ENCODE measurements at places on chromosomes 16 and 17.

GRCh38 chr16:49462362-49462988 lies 88.9 kb downstream of the C16orf78 start:
- no peak for DNase-seq

GRCh38 chr16:6229186-6229585 lies 1103.5 kb upstream of the RBFOX1 start:
- no peak for DNase-seq

DNA sequence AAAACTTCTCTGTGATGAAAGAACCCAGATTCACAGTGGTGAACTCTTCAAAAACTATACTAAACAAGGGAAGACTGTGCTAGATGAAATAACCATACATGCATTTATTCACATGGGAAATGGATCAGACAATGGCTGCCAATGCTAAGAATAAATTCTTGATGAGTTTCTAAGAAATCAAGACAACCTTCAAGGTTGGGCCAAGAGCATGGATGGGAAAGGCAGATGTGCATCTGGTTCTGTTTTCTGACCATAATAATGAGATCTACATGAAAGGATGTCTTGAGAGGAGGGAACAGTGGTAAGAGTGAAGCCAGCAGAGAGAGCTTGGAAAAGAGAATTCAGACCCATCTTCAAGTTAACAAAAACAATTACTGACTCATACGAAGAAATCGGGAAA lies 31.4 kb downstream of the ANKRD11 start:
- DNase-seq: no peak

GRCh38 chr17:42120770-42121769 lies at the start of gene KAT2A:
KAT2A (minus strand) TSS chr17:42121367; CDS start chr17:42121304, 63 bp downstream.
- DNase-seq: peak; percentile 90

- no peak for DNase-seq
Observed at GRCh38 chr17:36938566-36939051, 1.3 kb downstream of the LHX1 start.

DNA sequence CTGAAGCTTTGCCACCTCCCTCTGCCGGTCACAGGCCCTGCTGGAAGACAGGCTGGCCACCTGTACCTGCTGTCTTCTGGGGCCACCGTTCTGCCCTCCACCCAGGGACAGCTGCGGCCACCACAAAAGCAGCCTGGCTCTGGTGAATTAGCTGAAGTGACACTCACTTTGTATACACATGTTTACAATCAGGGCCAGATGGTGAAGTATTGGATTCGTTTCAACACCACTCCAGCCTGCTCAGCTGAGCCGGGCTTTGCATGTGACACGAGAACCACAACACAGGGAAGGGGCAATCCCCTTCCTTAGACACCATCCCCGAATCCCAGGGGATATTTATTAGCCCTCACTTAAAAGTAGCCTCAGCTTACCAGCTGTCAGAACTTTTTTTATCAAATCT lies 191.5 kb upstream of the RPL38 start:
- no peak for DNase-seq

- no peak for DNase-seq
Observed at GRCh38 chr17:28533091-28533807, 19.2 kb downstream of the UNC119 start.

DNA sequence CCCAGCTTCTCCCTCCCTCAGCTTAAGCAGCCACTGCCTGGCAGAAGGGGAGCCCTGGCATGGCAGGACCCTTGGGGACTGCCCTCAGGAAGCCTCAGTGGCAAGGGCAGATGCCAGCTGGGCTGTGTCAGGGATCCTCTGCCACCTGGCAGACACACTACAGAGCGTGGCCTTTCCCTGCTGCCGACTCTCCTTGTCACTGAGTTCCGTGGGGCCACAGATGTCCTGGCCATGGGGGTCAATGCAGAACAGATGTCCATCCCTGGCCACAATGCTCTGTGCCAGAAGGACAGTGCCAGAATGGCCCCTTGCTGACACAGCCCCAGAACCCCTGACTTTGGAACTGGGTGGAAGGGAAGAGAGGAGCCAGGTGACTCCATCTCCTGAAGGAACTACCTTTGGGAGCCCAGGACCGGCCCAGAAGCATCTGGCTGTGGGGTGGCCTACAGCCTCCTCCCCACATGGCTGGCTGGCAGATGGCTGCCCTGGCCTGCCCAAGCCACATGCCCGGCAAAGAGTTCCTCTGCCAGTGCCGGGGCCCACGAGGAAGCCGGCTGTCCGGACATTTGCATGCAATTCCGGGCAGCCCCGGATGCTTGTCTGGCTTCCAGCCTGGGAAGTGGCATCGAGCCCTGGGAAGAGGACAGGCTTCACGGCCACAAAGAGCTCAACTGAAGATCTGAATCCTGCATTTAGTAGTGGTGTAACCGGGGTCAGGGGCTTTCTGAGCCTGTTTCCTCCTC lies 24.1 kb downstream of the NPTX1 start:
- no peak for DNase-seq

DNA sequence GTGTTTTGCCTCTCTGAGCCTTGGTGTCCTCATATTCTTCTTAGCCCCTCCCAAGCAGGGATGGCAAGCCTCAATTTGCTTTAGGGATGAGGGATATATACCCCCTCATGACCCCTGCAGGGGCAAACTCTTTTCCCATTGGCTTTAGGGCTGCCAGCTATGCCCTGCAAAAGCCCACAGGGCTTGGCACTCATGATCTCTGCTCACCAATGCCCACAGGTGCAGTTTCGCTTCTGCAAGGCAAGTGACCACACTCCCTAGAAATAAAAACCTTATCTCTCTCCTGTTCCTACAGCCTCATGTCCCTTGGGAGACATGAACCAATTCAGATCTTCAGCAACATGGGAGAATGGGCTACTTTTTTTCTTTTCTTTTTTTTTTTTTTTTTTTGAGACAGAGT lies 8.8 kb downstream of the BEAN1 start:
- DNase-seq: no peak

DNA sequence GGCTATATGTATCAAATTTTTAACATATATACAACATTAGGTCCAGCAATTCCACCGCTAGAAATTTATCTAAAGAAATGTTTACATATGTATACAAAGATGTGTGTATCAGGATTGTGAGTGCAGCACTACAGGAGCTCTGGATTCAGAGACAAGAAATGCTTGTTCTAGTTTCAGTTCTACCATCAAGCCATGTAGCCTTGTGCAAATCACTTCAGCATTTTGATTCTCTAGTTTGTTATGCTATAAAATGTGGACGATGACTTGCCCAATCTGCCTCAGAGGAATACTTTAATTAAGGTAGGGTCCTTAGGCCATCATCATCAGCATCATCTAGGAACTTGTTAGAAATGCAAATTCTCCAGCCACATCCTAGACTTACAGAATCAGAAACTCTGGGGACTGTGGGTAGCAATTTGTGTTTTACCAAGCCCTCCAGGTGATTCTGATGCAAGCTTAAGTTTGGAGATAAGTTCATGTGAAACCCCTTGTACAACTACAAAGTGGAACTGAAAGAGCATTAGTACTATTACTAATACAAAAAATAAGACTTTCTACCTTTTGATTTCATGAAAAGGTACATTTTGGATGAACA lies 131.2 kb upstream of the CORO6 start:
- no peak for DNase-seq

DNA sequence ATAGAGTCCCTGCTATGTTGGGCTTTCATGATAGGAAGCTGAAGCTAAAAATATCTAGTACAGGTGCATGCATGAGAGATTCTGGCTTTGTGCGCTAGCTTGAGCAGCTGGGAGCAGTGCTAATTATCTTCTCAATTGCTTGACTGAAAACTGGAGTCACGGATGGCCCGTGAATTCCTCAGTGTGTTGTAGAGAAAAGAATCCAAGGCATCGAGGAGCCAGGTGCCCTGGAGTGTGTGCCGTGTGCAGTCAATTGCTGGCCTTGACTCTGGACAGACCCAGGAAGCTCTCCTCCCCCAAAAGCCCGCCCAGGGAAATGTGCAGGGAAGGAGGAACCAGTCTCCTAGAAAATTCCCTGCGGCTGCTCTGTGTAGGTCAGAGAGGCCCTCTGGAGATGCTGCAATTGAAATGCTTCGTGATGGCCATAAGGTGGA lies 14.2 kb downstream of the LGALS3BP start:
- no peak for DNase-seq

DNA sequence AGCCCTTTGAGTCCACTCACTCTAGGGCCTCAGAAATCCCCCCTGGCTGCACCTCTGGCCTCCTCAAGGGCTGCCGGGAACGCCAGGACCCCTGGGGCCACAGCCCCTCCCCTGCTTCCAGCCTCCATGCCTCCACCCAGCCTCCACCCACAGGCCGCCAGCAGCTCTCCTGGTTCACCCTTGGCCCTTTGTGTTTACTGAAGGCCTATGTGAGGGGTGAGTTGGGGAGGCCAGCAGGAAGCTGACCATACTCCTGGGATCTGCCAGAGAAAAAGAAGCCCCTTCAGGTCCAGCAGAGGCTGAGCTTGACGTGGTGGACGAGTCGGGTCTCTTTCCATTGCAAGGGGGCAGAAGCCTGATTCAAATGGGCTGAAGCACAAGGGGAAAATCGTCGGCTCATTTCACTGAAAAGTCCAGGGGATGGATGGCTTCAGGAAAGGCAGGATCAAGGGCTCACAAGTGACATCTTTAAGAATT lies 18.3 kb upstream of the ATP2A3 start:
- no peak for DNase-seq

DNA sequence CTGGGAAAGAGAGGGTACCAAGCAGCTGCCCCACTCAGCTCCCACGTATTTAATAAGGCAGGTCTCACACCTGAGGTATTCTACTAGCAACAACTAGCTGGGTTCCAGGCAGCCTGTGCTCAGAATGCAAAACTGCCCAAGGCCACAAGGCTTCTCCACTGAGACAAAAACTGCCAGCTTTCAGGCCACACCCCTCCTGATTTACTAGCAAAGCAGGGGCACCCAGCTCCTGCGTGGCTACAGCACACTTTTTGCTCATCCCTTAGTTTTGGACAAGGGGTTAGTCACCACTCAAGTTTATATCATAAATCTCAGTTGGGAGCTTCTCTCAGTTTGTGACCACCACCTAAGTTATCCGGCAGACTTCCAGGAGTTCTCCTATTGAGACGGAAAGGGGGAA lies 494.6 kb downstream of the CDH11 start:
- no peak for DNase-seq

DNA sequence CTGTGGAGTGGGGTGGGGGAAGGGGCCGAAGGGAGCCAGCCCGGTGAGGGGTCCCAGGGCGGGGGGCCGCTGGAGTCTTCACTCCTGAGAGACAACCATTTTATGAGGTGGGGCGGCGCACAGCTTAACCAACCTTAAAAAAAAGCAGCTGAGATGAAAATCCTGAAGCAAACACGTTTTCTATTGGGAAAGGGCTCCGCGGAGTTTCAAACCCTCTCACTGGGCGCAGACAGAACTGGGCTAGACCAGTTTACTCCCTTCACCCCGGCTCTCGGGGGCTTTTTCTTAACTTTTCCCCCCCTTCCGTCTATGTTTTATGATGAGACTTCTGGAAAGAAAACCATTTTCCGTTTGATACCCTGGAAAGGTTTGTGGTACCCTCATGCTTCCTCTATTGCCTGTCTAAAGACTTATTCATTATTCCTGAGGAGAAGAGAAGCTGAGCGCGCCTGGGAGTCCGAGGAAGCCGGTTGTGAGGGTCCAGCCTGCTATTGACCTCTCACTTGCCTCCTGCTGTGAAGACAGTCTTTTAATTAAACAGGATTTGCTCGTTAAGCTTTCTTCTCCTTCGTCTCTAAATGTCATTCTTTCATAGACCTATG lies 482 bp upstream of the SSH2 start:
- peak; percentile 80 for DNase-seq

DNA sequence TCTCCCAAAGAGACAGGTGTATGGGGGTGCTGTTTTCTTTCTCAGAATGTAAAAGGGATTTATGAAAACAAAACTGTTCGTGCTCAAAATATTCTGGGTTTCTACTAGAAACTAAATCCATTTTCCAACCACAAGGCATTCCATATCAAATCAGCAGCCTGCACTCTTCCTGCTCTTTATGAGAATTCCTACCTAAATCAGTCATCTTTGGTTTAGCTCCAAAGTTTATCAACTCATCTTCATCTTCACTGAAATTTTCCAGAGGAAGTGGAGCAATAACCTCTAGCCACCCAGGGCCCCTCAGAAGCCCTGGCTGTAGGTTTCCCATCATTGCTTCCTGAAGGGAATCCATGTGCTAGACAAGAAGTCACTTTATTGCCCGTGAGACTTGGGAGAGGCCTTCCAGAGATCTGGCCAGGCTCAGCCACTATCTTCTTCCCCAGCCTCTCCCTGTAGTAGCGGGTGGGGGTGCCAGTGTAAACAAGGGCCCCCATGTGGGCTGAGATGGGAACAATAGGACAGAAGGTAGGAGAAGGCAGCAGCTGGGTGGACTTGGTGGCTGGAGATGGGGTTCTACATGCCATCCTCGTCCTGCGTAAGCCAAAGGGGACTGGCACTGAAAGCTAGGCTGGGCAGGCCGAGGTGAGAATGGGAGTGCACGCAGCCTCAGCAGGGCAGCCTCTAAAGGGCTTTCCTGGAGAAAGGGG lies 22.0 kb upstream of the ALDH3A1 start:
- no peak for DNase-seq

DNA sequence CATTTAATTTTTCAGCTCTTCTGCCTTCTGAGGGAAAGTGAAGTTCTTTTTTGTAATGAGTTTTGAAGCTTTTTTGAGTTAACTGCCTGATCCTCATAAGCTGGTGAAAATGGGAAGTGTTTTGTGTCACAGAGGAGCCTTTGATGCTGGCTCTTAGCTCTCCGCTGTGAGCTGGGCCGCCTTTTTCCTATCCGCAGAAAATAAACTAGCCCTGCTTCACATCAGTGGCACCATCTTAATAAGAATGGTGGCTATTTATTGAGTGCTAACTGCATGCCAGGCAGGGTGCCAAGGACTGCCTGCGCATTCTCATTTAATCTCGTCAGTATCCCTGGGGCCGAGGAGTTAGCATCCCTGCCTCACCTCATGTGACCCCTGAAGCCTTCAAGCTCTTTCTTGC lies 309.0 kb downstream of the CPPED1 start:
- no peak for DNase-seq

GRCh38 chr16:55842369-55843104 lies 9.6 kb upstream of the CES1 start:
- DNase-seq: peak; percentile 56

DNA sequence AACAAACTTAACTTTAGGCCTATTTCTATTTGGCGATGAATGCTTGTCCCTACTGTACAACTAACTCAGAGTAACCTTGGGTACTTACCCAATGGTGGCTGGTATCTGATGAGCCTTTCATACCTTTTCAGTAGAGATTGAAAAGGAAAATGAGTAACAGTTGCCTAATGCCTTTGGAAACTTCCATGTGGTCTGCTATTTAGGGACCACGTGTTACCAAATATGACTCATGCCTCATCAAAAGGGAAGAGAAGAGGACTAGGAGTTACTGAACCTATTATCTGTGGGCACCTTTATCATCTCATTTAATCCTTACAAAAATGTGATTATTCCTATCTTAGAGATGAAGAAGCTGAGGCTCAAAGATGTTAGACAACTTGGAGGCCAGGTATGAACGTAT lies 8.1 kb downstream of the MYOCD start:
- DNase-seq: no peak

- DNase-seq: no peak
Observed at GRCh38 chr16:72876981-72877373, 171.0 kb downstream of the ZFHX3 start.

GRCh38 chr16:49556606-49557446 lies 183.2 kb downstream of the C16orf78 start:
- peak; percentile 27 for DNase-seq

Measured in midbrain (tissue), 1 donor.